Colonic mucosa (tissue), 4 donors: ENCODE measurements at places on chromosomes 7 and 10.

- DNase-seq: no peak
These were observed 160.2 kb downstream of the IPMK start for GRCh38 chr10:58107506-58107905.

GRCh38 chr7:100799037-100799896 is 28.1 kb downstream of the EPHB4 start:
- peak; percentile 79 for DNase-seq

GRCh38 chr10:78686444-78687060 is 382.2 kb upstream of the ZMIZ1 start:
- no peak for DNase-seq

DNA sequence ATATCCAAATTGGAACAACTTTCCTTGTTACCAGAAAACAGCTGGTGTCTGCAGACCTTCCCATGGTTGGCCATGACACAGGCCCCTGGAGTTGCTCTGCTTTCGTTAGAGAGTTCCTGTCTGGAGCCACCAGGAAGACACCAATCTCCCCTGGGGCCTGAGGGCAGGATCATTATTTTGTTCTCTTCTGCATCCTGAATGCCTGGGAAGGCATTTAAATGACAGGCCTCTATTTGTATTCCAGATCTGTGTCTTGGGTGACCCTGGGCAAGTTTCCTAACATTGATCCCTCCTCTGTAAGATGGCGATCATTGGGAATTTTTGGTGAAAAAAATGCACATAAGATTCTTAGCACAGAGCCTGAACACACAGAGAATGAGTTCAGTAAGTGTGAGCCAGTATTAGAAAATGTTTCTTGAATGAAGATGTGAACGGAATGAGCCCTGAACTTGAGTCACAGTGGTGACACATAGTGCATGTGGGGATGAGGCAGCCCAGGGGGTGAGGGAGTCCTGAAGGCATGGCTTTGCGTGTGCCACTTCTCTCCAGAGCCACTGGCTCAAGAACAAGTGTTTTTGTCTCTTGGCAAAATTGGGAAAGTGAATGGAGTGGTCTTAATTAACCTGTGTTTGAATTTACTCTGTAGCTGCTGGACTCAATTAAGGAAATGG is 28.4 kb downstream of the BMPER start:
- DNase-seq: no peak

DNA sequence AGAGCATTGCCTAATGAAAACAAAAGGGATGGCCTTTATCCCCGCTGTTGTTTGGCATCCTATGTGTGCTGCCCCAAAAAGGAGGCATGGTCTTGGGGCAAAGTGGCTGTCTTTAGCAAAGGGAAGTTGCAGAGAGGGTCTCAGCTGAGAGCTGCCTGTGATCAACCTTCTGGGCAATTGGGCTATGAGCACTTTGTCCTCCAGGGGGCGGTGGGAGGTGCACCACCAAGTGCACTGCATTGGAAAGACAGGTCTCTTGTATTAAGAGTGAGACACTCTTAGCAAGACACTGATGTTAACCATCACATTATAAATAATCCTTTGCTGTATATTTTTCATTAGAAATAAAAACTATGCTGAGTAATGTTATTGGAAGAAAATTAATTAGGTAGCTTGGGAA is 314.8 kb downstream of the POM121L12 start:
- DNase-seq: peak; percentile 19

DNA sequence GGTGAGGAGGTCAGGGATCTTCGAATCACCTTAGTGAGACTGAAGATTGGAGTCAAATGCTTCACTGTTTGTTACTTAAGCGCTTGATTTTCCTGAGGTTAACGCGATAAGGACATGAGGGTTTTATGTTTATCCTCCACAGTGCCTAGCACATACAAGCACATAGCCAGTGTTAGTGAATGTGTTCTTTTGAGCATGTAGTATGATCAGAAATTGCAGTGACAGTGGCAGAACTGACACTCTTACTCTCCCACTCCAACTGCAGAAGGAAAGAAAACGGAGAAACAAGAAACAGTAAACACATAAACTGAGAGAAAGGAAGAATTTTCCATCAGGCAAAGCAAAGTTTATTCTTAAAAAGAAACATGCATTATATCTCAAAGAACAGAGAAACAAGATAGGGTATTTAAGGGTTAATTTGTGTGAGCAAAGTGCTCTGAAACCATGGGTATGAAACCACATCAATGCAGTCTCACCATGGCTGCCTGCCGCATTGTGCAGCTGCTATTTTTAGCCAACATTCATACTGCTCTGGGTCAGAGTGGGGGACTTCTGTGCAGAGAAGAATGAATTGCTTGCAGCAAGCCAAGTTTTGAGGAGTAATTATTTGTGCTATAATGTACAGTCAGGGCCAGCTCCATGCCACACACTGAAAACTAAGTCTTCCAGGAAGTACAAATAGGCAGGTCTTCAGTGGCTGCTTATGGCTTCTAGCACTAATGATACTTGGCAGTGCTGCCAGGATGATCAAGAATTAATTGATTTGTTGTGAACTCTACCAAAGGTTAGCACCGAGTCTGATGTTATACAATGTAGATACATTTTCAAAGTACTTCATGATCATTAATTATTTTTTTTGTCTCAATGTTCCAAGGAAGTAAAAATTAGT is 152.0 kb downstream of the MACC1 start:
- DNase-seq: no peak

GRCh38 chr7:99953649-99954048 is 22.2 kb downstream of the AZGP1 start:
- no peak for DNase-seq

GRCh38 chr7:25643770-25644394 is 415.6 kb upstream of the NPVF start:
- no peak for DNase-seq

DNA sequence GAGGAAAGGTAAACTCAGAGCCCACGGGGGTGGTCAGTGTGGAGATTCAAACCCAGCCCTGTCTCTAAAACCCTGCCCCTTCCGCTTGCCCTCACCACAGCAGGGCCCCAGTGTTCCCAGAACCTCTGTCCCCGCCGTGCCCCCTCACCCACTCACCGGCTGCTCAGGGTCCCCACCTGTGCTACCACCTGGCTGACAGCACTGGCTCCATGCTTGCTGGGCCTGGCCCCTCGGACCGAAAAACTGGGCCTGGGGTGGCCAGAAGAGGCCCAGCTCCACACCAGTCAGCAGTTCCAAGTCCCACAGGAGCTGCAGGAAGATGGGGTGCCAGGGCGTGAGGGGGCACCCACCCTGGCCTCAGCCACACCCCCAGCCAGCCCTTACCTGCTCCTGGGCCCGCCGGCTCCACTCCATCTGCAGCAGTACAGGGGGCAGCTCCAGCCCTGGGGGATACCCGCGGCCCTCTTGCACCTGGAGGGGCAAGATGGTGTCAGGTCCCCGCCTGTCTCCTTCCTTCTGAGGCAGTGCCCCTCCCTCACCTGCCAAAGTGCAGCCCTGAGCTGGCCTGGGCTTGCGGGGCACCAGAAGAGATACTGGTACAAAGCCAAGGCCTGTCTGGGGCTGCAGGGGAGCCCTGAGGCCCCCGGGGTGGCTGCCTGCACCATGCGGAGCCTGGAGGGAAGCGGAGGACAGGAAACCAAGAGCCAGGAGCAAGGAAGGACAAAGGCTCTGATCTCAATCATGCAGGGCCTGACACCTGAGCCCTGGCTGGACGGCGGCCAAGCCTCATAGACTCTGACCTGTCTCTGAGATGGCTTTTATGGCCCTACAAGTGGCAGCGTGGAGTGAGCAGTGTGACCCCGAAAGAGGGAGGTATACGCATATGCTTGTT is 11.7 kb downstream of the ATP6V1F start:
- peak; percentile 92 for DNase-seq

DNA sequence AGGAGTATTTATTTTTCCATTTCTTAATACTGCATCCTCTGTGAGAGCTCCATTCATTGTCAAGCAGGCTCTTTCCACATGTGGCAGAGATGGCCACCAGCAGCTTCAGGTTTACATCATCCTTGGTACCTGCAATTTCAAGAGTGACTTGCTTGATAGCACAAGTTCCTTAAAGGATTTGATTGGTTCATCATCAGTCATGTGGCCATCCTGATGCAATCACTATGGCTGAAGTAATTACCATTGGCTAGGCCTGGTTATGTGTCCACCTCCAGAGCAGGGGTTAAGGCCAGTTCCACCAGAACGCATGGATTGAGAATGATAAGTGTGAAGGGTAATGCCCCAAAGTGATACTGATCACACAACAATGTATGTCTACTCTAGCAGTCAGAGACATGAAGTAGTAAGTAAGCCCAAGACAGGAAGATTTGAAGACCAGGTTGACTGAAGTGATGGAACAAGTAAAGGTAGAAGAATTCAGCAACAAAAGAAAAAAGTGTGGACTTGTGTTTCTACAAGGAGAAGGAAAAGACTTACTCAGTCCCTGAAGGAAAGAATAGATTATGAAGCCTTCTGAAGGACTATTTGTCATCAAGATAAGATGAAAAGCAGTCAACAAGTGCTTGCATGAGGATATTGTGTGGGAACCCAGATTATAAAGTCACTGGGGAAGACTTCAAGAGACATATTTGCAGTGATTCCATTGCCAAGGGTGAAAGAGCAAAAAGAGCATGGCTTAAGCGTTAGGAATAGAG is 26.4 kb upstream of the PRKAR2B start:
- no peak for DNase-seq

- DNase-seq: no peak
These were observed 13.6 kb upstream of the LIPM start for GRCh38 chr10:88788924-88789323.

DNA sequence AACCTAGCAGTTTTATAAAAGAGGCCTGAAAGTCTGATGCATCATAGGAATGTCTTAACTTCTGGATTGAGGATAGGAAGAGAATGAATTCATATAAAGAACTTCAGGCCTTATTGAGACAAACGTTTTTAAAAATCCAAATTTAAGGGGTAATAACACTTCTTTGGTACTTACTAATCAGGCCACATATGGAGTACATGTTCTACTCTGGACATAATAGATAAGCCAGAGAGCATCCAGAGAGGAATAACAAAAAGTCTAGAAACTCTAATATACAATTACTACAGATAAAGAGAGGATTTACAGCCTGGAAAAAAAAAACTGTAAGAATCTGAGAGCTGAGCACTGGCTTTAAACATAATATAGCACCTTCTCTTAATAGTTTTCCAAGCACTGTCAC is 2.9 kb downstream of the MTPAP start:
- no peak for DNase-seq

GRCh38 chr7:137324796-137325696 is 18.5 kb downstream of the PTN start:
- no peak for DNase-seq

GRCh38 chr7:71442492-71443190 is 310.7 kb downstream of the GALNT17 start:
- no peak for DNase-seq

DNA sequence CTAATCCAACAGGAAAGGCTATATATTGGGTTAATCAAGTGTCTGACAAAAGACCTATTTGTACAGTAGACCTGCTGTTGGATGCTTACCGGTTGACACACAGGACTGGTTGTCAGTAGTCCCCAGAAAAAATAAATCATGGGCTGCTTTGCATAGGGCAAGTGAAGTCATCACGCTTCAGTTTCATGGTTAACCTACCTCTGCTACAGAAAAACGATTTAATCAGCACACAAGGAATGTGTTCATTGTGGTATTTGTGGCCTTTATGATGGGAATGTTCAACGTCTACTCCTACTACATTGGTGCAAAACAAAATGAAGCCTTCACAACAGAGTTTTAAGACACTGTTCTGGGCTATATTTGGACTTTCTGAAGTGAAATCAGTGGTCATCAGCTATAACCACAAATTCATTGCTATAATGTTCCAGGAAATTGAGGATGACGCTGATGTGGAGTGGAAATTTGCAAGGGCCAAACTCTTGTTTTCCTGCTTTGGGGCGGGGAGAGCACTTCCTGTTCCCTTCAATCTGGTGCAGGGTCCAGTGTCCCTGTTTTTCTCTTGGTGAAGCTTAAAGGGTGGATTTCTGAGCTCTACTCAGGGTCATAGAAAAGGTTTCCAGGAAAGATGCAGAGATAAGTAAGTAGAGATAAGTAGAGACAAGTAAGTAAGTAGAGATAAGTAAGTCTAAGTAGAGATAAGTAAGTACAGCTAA is 39.3 kb upstream of the GGCT start:
- DNase-seq: no peak

- DNase-seq: no peak
These were observed 98.5 kb downstream of the TPST1 start for GRCh38 chr7:66303454-66304155.

DNA sequence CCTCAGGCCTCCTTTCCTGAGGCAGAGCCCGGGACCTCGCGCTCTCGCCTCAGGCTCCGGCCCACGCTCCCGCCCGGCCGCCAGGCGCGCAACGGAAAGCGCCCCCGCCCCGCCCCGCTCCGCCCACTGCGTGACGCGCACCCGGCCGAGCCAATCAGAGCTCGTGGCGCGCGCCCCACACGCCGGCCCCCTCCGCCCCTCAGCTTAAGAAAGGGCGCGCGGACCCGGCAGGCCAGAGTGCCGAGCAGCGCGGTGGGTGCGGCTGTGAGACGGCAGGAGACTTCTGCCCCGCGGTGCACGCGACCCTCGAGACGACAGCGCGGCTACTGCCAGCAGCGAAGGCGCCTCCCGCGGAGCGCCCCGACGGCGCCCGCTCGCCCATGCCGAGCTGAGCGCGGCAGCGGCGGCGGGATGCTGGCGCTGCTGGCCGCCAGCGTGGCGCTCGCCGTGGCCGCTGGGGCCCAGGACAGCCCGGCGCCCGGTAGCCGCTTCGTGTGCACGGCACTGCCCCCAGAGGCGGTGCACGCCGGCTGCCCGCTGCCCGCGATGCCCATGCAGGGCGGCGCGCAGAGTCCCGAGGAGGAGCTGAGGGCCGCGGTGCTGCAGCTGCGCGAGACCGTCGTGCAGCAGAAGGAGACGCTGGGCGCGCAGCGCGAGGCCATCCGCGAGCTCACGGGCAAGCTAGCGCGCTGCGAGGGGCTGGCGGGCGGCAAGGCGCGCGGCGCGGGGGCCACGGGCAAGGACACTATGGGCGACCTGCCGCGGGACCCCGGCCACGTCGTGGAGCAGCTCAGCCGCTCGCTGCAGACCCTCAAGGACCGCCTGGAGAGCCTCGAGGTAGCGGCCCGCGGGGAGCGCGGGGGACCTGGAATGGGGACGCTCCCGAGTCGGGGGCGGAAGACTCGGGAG is at the start of gene NPTX2:
TSS of gene NPTX2 (plus strand) at position 235 of the 909 bp plus-strand sequence. CDS start at position 412, 177 bp downstream.
- peak; percentile 45 for DNase-seq

GRCh38 chr10:35351021-35351420 is 14.7 kb downstream of the CCNY start:
- DNase-seq: no peak
